Stimulated activated CD8-positive, alpha-beta memory T cell treated with anti-CD3 and anti-CD28 coated beads, Interleukin-15, amount 100 ng/mL, for 48 hours (primary cell): ENCODE measurements at places on chromosomes 4 and X.

DNA sequence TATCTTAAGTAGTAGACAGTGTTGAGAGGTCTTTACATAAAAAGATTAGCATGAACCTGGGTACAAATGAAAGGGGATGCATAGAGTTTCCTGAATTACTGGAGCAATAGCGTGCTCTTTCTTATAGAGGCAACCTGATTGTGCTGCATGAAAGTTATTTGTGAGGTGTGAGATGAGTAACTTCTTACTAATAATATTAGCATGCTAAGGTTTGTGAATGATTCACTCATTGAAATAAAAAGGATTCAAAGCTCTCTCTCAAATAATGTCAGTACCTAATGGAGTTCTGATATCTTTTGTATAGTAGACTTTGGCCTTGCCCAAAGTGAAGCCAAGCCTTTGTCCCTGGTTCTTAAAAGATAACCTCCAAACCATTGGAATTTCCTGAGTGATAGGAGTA lies 131.0 kb upstream of the CXXC4 start:
- DNase-seq: no peak

DNA sequence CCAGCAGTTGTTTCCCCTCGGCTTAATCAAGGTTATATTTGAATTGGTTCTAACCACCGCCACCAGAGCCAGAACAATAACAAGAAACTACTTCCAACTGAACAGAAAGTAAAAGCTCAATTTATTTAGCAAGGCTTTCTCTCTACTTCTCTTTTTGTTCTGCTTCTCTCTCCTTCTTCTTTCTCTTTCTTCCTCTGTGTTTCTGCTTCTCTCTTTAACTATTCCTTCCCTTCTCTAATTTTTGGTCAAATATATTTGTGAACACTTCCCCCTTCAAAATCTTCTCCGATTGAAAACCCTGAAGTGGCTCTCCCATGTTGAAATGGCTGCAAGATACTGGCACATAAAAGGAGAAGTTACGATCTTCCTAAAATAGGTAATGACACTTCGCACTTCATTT lies 1195.9 kb upstream of the PRKX start:
- DNase-seq: no peak

- no peak for DNase-seq
These were observed 5.7 kb downstream of the RTL5 start for GRCh38 chrX:72126048-72126415.

DNA sequence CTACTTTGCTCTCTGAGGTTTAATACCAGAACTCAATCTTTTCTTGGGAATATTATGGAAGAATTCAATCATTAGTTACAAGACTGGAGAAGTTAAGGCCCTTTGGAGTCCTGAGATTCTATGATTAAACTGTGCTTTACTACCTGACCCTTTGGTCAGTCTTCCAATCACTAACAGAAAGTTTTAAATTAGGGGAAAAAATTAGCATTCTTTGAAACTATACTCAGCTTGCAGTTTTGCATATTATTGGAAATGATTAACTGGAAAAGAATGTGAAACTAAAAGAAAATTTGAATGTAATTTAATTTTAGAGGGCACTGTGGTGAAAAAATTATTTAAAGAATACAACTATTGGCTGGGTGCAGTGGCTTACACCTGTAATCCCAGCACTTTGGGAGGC lies 18.7 kb upstream of the GPR34 start:
- no peak for DNase-seq

DNA sequence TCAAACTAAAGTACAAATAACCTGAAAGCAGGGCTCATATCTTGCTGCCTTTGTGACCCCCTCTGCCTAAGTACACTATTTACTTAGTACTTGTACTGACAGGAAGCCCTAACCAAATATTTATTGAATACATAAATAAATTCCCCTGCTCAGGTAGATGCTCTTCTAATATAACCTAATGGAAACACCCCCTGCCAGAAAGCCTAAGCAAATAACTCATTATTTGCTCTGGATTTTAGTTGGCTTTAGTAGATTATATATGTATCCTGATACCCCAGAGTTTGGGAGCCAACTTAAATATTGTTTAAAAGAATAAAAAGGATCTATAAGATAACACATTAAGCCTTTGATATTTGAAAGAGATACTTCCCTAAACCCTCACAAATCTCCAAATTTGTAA lies 318.2 kb downstream of the PPP1R2C start:
- no peak for DNase-seq
